Thoracic aorta (tissue), 2 donors: ENCODE measurements at places on chromosomes 16 and 17.

DNA sequence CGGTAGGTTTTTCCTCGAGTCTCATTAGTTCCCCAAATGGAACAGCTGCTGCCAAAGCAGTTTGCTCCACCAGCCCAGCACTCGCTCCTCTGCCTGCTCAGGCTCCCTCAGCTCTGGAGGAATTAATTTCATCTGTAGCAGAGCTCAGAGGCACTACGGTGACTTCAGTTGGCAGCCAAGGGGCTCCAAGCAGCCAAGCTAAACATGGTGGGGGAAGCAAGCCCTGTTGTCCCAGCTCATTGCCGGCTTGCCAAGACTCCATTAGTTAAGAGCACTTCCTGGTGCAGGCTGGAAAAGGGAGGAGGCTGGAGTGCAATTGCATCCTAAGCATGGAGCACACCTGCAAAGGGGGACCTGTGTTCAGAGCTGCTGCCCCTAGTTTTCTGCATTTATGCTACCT lies 78.7 kb upstream of the GPRC5B start:
- no peak for DNase-seq

- no peak for DNase-seq
Measured at GRCh38 chr16:71707199-71707598, 17.3 kb downstream of the PHLPP2 start.

DNA sequence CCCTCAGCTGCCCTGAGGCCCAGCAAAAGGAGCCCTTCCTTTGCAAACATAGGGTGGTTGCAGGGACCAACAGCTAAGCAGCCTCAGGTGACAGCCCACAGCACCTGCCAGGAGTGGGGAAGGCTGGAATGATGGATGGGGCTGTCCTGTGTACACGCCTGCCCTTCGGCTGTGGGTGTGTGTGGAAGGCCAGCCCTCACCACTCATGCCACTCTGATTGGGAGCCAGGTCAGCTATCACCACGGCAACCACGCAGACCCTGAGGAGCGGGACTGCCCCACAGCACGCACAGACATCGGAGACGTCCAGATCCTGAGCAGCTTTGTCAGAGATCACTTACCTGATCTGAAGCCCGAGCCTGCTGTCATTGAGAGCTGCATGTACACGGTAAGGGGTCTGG lies 11.9 kb downstream of the PIPOX start:
- no peak for DNase-seq

DNA sequence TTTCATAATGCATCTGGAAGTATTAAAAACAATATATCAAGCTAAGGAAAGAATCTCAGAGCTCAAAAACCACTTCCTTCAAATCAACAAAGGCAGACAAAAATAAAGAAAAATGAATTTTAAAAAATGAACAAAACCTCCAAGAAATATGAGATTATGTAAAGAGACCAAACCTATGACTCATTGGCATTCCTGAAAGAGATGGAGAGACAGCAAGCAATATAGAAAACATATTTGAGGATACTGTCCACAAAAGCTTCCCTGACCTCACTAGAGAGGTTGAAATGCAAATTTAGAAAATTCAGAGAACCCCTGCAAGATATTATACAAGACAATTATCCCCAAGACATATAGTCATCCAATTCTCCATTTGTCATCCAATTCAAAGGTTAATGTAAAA lies 311.3 kb upstream of the SOX9 start:
- no peak for DNase-seq

DNA sequence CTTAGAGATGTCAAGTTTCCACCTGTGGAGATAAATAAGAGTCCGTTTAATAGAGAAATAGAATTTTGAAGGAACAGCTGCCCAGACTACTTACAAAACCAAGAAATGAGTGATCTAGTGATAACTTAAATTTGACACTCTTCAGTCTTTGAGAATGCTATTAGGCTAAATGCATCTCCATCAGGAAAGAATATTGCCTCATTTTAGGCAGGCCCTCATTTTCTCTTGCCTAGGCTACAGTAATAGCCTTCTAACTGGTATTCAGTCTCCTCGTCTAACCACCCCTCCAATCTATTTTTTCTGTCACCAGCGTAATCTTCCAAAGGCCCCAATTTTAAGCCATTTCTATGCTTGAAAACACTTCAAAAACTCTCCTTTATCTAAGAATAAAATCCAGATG lies 537.8 kb upstream of the CA10 start:
- DNase-seq, result no peak

DNA sequence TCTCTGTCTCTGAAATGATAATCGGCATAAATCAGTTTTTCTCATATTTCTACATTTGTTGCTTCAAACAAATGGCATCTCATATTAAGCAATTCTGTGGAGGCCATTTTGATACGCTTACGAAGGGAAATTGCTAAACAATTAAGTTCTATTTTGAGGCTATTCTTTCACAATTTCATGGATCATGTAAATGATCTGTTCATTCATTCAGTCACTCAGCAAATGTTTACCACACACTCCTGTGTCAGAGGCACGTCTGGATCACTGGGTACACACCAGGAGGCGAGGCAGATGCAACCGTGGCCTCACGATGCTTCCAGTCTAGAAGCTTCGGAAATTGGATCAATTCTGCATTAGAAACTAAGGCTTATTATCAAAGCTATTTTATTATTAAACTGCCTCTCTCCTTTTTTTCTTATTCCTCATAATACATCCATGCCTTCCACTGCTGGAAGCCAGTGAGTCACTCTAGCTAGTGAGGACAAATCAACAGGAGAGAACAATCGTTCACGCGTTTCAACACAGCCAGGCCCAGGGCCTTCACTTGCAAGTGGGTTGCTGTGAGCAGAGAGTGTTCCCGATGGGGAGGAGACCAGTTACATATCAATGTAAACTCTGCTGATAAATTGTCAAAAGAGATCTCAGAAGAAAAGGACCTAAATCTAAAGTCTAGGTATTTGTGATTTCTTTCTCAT lies 11.3 kb upstream of the SLC39A11 start:
- DNase-seq, result no peak

DNA sequence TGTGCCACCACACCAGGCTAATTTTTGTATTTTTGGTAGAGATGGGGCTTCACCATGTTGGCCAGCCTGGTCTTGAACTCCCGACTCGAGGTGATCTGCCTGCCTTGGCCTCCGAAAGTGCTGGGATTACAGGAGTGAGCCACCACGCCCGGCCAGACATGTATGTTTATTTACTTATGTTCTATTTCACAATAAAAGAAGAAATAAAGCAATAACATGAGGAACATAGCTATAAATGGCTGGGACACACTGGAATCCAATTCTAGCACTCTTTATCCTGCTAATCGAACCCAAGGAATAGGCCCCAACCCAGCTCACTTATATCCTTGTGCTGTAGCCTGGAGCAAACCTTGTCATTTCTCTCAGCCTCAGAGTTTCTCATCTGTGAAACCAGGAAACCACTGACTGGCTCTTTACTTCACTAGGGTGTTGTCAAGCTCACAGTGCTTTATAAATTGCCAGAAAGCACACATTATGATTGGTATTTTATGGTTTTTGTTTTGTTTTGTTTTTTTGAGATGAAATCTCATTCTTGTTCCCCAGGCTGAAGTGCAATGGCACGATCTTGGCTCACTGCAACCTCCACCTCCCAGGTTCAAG lies 4.3 kb upstream of the ODAD4 start:
- no peak for DNase-seq

DNA sequence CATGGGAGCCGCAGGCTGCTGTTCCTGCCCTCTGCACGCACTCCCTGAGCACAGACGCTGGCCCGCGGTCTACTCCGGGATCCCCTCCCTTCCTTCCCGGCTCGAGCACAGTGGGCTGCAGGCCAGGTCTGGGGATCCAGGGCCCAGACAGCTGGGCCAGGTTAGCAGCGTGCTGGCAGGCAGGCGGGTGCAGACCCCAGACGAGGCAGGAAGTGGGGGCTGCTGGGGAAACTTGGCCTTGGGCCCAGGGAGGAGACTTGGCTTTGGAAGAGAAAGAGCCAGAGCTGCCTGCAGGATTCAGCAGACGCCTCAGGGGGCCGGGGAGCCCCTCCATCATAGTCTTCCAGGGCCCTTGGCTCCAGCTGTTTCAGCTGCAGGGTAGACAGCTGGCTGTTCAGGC lies 30.2 kb upstream of the ABCC3 start:
- DNase-seq, result no peak

GRCh38 chr17:17494499-17494869 lies 1.7 kb downstream of the RASD1 start:
- DNase-seq, result no peak

DNA sequence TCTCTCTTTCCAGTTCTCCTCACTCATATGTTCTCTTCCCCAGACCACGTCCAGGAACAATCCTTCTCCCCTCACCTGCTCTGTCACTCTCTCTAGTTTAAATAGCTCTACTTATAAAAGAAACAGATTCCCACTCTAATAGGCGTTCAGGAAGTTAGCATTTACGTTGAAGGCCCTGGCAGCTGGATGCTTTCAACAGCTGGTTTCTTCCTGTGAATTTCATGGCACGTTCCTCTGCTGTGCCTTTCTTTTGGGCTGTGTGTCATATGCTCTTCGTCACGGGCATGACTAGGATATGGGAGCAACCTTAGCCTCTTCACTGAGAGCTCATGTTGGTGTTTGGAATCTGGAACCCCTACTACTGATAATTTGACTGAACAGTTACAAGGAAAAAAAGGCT lies 73.2 kb downstream of the ZNF18 start:
- DNase-seq, result no peak

GRCh38 chr16:53429221-53429943 lies 4.9 kb upstream of the RBL2 start:
- no peak for DNase-seq

- DNase-seq, result no peak
Measured at GRCh38 chr16:48099455-48099854, 56.3 kb downstream of the ABCC12 start.

DNA sequence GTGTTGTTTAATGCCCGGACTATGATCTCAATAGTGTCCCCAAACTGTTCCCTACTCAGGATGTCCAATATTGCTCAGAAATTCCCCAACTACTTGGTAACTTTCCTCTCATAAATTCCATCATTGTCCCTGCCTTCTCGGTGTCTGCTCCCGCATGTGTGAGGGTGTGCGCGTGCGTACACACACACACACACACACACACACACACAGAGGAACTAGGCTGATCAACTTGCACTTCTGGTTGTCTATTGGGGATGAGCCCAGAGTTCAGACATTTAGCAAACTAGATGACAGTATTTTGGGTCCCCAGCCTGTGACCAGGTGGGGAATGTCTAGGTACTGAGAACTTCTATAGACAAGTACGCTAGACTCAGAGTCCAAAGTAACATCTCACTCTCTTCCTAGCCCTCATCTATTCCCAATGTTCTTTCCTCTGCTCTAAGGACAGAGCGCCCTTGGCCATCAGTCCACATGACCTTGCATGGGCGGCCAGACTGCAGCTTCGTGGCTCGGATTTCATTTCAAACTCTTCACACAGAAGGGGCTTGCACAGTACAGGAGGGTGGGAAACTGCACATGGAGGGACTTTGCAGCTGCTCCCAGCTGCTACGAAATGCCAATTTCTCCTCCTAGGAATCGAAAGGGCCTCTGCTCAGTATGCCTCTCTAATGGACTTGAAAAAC lies 5.3 kb downstream of the HS3ST3A1 start:
- DNase-seq, result no peak

DNA sequence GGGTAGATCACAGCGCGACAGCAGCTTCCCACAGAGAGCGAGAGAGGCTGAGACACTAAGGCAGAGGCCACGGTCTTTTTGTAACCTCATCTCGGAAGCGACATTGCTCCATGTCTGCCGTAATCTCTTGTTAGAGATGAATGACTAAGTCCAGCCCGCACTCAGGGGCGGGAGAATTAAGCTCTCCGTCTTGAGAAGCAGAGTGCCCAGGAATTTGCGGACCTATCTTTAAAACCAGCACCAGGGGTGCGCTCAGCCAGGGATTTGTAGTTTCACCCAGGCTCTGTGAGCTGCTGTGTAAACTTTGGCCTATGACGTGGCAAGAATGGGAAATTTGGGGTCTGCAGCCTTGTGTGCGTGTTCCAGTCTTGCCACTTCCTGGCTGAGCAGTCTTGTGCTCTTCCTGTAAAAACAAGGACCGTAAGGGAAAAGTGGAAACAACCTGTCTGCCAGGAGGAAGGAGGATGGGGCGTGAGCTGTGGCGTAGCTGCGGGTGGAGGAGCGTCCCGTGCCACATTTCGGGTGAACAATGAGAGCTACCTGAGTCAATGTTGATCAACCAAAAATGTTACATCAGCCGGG lies 16.0 kb upstream of the JPH3 start:
- DNase-seq, result no peak

DNA sequence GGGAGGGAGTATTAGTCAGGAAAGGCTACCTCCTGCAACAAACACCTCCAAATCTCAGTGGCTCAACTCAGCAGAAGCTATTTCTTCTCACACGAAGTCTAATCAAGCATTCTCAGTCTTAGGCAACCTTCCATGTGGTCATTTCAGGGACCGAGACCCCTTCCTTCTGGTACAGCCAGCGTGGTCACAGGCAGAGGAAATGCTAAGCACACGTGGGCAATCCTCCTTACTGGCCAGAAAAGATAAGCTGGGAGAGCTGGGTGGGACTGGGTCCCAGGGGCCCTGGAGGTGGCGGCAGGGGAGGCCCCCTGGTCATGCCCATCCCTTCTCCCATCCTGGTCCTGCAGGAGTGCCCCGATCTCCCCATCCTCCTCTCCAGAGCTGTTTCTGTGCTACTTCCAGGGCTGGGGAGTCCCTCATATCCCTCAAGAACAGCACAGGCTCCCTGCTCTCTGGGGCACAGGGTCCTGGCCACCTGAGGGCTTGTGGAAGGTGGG lies 5.7 kb upstream of the CX3CL1 start:
- DNase-seq, result no peak

GRCh38 chr17:51071556-51071955 lies 49.1 kb downstream of the SPAG9 start:
- no peak for DNase-seq

GRCh38 chr17:30372755-30373154 lies 6.0 kb upstream of the CPD start:
- DNase-seq, result no peak

DNA sequence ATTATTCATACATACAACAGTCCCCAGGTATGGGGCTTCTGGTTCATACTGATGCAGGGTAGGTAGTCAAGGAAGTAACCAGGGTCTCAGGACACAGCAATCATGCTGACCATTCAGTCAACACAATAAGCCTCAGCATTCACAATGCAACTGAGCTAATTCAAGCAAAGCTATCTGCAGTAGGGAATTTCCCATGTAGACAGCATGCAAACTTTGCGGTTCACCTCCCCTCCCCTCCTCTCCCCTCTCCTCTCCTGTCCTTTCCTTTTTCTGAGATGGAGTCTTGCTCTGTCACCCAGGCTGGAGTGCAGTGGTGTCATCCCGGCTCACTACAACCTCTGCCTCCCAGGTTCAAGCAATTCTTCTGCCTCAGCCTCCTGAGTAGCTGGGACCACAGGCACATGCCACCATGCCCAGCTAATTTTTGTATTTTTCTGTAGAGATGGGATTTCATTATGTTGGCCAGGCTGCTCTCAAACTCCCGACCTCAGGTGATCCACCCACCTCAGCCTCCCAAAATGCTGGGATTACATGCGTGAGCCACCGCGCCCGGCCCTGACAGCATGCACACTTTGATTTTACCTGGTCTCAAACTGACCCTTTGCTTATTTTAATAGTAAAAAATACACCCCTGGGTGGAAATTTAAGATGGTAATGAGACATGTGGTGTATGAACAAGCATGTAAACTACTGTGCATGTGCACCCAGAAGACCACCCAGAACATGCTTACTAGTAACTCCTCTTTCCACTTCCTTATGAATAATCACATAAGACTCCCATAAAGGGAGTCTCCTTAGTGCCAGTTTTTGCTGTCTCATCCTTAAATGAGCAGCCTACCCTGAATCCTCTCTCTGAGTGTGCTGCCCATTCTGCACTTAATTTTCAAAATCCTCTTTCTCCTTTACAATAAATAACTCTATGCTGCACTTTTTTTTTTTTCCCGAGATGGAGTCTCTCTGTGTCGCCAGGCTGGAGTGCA lies 9.3 kb upstream of the RNF135 start:
- no peak for DNase-seq

- DNase-seq, result no peak
Measured at GRCh38 chr17:20187049-20187448, 177.9 kb downstream of the SPECC1 start.
